Muscle of arm (tissue), 14 donors: ENCODE measurements at places on chromosomes 2 and 18.

DNA sequence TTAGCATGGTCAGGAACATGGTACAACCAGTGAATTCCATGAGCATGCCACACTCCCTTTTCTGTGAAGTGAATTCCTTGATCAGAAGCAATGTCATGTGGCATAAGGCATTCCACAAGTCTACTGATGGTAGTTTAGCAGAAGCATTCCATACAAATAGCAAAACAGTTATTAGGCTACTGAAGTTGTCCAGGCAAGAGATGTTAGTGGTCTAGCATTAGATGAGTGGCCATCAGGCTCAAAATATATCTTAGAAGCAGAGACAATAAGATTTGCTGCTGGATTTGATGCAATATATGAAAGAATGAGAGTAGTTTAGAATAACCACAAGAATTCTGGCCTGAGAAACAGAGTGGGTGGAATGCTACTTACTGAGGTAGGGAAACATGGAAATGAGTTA lies 355.3 kb upstream of the NRXN1 start:
- DNase-seq, result no peak

- no peak for DNase-seq
Observed at GRCh38 chr18:26920644-26921043, 55.1 kb upstream of the AQP4 start.

GRCh38 chr2:75560768-75561565 lies at the start of gene EVA1A:
EVA1A (minus strand) TSS chr2:75560939; CDS start chr2:75518140, 42,799 bp downstream.
- peak; percentile 66 for DNase-seq

DNA sequence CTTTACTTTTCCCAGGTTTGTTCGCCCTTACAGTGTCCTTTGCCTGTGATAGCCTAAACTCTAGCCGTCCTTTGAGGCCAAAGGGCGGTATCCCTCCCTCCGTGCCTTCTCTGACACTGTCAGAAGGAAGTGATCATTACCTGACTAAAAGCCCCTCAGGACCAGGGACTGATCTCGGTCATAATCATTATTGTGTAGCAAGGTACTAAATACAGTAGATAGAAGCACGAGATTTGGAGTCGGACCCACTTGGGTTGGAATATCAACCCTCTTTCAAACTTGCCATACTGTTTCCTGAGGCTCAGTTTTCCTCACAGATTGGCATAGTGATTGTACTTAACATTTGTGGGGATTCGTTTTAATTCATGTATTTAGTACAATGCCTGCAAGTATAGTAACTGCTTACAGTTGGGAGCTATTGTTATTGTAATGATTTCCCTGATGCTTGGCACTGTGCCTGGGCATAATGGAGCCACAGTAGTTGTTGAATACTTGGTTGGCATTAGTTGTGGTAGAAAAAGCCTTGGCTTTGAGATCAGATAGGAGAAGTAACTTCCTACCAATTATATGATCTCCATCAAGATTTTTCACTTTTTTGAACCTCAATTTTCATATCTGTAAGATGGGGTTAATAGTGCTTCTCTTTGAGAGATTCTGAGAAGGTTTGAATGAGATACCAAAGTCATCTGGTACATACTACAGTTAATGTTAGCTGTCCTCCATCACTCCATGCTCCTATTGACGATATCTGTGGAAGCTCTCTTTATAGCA lies 836 bp downstream of the STK11IP start:
- DNase-seq, result no peak

DNA sequence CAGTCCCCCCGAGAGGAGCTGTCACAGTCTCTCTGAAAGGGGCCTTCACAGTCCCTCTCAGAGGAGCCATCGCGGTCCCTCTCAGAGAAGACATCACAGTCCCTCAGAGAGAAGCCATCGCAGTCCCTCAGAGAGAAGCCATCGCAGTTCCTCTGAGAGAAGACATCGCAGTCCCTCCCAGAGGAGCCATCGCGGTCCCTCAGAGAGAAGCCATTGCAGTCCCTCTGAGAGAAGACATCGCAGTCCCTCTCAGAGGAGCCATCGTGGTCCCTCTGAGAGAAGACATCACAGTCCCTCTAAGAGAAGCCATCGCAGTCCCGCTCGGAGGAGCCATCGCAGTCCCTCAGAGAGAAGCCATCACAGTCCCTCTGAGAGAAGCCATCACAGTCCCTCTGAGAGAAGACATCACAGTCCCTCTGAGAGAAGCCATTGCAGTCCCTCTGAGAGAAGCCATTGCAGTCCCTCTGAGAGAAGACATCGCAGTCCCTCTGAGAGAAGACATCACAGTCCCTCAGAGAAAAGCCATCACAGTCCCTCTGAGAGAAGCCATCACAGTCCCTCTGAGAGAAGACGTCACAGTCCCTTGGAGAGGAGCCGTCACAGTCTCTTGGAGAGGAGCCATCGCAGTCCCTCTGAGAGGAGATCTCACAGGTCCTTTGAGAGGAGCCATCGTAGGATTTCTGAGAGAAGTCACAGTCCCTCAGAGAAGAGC lies 1.3 kb upstream of the ZNF512 start:
- no peak for DNase-seq

- DNase-seq, result no peak
Observed at GRCh38 chr18:36075862-36076587, 8.7 kb upstream of the RPRD1A start.

DNA sequence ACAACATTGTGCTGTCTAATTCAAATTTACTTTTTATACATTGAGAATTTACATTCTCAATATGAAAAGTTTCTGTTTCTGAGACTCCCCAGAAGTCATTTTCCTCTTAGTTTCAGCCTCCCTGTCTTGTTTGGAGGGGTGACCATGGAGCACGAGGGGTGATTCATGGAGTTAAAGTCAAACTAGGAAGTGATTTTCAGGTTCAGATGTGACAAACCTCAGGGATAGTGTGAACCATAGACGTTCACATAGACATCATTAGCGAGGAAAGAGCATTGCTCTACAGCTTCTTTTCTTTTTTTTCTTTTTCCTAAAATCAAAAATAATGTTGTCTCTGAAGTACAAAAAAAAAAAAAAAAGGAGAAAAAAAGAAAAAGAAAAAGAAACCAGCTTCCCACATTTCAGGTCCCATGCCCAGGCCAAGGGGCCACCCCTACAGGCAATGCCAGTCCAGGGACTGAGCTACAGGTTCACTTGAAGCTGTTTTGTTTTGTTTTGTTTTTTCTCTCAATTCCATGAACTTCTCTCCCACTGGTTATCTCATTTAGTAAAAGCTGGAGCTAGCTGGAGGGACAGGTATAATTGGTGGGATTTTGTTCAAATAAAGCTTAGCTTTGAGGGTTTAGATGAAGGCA lies 18.1 kb upstream of the LCLAT1 start:
- no peak for DNase-seq

- no peak for DNase-seq
Observed at GRCh38 chr18:8623549-8624106, 14.4 kb downstream of the RAB12 start.

DNA sequence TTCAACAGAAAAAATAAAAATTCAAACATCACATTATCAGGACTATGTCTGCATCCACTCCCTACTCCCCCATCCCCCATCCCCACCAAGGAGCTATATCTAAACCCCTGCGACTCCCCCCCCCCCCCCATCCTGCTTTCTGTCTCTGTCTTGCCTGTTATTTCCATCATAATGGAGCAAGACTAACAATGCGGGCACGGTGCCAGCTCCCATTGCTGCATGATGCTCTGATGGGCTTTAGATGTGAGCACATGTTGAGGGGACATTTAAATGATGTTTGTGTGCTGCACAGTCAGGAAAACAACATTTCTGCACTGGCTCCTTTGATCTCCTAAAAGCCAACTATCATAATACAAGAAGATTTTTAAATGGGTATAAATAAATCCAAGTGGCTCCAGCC lies 644.2 kb upstream of the SETBP1 start:
- peak; percentile 20 for DNase-seq

GRCh38 chr2:27724905-27725701 lies 46.4 kb upstream of the MRPL33 start:
- DNase-seq, result peak; percentile 26

DNA sequence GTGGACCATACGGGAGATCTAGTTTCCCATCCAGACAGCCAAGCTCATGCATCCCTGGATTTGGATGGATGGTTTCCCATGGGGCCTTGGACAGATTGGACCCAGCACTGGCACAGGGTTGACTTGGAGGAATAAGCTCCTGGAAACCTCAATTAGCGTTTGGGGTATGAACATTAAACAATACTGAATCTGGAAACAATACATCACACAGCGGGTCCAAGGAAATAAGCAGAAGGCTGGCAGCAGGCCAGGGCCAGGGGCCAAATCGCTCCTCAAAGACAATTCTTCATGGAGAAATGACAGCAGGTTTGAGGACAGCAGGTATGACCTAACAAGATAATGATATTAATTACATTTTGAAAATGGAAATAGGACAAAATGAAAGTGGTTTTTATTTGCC lies 540.6 kb downstream of the RIT2 start:
- no peak for DNase-seq

DNA sequence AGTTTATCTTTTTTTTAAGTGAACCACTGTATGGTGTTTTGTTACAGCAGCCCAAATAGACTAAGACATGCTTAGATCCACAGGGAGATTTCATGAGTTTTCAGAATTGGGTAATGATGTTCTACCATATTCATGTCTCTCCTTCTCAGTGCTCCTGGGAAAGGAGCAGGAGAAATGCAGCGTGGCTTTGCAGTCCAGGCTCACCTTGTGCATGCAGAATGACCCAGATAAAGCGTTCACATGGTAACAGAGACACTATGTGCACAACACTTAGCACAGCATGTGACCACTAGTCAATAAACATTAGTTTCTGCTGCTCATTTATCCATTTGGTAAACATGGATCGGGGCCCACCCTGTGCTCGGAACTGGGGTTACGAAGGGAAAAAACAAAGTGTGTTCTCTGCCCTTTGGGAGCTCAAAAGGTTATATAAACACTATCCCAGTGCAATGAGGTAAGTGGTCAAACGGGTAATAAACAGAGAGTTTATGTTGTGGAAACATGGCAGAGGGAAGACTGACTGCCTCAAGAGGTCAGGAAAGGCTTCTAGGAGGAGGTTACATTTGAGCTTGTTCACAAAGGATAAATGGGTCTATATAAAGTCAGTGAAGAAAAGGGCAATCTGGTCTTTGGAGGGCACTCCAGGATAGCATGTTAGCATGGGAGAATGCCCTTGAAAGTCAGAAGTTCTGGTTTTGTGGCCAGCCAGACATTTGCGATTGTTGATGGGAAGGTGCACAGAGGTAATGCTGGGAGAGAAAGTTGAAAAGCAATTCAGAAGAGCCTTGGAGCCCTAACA lies 299.2 kb downstream of the TDRD15 start:
- DNase-seq, result no peak

DNA sequence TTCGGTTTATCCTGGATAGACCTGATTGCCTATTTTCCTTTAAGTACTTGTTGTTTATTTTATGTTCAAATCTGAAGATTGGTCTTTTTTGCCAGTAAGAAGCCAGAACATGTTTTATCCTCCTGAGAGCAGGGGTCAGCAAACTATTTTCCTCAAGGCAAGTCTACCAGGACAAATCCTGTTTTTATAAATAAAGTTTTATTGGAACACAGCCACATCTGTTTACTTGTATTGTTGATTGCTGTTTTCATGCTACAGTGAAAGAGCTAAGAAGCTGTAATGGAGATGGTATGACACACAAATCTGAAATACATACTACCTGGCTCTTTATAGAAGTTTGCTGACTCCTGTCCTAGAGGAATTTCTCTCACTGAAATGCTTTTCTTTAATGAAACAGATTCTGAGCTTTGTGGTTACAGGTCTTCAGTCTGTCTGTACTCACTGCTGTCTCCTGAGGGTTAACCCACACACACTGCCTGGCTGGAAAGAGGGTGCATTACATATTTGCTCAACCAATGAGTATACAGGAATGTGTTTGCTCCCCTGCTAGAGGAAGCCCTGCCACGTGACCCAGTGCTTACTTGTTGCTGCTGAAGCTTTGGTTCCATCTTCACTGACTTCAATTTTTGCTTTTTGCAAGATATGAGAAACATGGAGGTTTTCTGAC lies 22.6 kb downstream of the MRPL44 start:
- DNase-seq, result no peak

DNA sequence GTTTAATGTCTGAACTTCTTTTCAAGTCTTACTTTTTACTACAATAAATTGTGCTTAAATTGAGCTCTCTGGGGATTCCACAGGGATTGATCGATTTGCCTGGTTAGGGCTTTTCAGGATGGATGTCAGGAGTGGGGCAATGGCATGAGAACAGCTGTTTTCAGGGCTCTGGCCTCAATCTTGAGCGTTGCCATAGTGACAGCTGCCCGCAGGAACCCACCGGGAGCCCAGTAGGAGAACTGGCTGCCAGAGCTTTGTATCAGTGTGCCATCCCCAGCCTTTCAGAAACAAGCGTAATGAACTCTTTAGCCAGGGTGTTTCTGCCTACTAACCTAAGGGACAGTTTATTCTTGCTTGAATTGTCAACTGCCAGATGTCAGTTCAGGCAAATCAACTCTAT lies 93.5 kb downstream of the GALNT3 start:
- DNase-seq, result no peak

- DNase-seq, result no peak
Observed at GRCh38 chr2:173130496-173131465, 55.1 kb downstream of the MAP3K20 start.

GRCh38 chr2:69914950-69915945 lies at the start of gene MXD1:
MXD1 (plus strand) TSS chr2:69915109; CDS start chr2:69915331, 222 bp downstream.
- DNase-seq, result no peak

- no peak for DNase-seq
Observed at GRCh38 chr2:149800624-149801542, 213.3 kb upstream of the MMADHC start.

DNA sequence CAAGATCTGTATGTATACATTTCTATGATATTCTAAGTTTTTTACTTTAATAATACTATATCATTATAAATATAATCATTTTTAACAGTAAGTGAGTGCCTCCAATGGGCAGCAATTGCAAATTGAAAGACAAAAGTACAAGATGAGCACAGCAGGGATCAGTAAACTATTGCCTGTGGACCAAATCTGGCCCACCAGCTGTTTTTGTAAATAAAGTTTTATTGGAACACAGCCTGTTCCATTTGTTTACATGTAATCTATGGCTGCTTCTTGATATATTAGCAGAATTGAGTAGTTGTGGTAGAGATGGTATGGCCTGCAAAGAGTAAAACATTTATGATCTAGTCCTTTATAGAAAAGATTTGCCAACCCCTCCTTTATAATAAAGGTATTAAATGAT lies 43.2 kb downstream of the CHST9 start:
- no peak for DNase-seq
